ENCODE measurements at places on chromosomes 6 and 20.

GRCh38 chr6:30700340-30700739 lies 9.6 kb upstream of the NRM start:
- no peak for DNase-seq

- no peak for DNase-seq
Observed at GRCh38 chr6:129725341-129725740, 15.4 kb upstream of the ARHGAP18 start.

GRCh38 chr6:125577124-125577662 lies 172.2 kb upstream of the HEY2 start:
- DNase-seq, result no peak

- DNase-seq, result no peak
Observed at GRCh38 chr6:38589367-38589720, 50.4 kb downstream of the BTBD9 start.

DNA sequence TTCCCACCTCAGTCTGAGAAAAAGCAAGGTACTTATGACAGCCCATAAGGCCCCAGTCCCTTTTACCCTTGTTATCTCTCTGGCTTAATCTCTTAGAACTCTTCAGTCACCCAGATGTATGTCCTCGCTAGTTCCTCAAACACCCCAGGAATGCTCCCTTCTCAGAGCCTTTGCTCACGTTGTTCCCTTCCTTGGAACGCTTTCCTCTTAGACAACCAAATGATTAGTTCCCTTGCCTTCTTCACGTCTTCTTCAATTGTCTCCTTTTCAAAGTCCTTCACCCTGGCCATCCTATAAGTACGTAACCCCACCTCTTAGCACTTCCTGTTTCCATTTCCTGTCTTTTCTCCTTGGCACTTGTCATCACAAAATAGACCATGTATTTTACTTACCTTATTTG lies 1.1 kb upstream of the APOBEC2 start:
- DNase-seq, result no peak

DNA sequence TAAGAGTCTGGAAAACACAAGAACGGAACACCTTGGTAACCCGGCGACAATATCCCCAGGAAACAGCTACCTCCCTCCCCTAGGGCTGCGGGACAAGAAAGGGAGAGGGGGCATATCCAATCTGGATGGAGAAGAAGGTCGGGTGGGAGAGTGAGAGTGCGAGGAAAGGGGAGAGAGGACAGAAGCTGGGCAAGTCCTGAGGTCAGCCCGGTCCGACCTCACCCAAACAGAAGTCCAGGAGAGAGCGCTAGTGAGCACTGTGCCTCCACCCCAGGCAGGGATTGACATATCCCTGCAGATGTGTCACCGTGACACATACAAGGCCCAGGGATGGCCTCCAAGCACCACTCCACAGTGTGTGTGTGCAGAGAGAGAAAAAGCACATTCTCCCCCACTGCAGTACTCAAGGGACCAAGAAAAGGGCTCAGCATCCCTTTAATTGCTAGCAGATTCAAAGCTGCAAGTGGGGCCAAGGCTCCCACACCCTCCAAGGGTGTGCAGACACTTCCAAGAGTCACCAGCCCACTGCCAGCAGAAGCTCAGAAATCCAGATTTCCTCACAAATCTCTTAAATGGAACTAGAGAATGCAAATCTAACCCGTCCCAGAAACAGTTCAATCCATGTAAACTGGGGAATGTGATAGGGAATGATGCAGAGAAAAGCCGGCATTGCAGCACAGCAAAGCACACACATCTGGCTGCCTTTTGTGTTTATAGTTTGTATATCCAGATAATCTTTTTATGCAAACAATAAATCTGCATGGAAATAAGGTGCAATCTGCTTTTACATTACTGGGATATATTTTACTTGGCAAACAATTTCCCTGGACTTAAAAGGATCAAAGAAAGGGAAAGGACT lies 3.1 kb downstream of the PXDC1 start:
- peak; percentile 68 for DNase-seq

DNA sequence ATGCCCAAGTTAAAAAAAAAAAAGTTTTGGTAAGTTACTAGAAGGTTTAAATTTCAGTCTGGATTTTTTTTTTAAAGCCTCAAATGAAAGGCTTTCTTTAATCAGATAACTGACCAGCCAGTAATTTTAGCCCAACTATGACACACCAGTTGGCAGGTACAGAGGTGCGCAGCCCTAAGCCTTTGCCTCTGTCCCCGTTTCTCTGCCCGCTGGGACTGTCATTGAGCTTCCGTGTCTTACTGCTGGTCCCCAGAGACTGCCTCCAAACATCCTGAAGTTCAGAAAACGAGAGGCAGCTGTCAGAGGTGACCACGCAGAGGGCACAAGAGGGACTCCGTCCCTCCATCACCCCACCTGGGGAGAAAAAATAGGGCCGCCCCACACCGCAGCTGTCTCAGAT lies 118.2 kb downstream of the RPS12 start:
- no peak for DNase-seq

GRCh38 chr6:70863343-70863742 lies 93.5 kb downstream of the B3GAT2 start:
- no peak for DNase-seq

DNA sequence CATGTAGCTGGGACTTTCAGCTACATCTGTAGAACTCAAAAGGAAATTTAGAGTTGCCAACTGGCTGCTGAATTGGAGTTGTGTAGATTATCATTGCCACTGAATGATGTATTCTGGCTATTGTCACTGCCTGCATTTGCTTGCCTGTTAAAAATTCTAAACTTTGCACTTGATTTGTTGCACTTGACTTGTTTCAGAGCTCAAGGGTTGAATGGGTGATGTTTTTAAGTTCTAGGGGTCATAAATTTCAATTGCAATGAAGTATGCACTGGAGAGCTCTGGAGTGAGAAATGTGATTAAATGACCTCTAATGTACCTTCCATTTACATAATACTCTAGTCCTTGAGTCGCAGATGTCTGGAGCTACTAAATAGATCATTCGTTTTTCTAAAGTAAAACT lies 102.4 kb downstream of the TNFRSF21 start:
- no peak for DNase-seq

DNA sequence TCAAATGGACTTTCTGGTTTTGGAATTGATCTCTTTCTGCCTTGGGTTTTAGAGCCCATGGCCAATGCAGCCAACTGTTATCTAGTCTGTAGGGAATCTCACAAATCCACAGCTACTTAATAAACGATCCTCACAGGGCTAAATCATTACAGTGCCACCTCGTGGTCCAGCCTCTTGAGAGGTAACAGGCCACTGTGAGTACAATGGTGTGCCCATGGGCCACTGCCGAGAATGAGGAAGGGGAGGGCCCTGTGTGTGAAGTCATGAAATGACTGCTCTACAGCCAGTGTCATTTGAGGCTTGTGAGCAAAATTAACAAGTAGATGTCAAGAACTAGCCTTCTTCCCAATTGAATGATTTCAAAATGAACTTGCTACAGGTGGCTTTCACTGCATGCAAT lies 54.3 kb upstream of the GMPR start:
- no peak for DNase-seq

DNA sequence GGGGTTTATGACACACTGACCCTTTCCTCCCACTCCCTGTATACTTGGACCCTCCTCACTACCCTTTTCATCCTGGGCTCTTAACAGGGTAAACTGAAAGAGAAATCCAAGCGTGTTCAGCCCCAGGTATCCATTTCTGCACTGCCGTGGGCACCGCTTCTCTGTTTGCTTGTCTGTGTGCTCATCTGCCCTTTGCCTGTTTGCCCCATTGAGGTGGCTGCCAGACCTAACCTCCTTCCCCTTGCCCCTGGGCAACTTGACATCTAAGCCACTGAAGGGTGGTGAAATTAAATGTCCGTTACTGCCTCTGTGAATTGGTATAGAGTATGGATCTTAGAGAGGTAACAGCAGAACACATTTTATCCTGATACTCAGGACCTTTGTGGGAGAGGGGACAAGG lies 38.7 kb downstream of the ACSS2 start:
- no peak for DNase-seq

GRCh38 chr6:170455335-170455979 lies 97.7 kb downstream of the PSMB1 start:
- no peak for DNase-seq

- DNase-seq, result peak; percentile 77
Observed at GRCh38 chr6:18388942-18389341, 1.8 kb downstream of the RNF144B start.

- DNase-seq, result no peak
Observed at GRCh38 chr6:152268846-152269442, 368.2 kb downstream of the SYNE1 start.

DNA sequence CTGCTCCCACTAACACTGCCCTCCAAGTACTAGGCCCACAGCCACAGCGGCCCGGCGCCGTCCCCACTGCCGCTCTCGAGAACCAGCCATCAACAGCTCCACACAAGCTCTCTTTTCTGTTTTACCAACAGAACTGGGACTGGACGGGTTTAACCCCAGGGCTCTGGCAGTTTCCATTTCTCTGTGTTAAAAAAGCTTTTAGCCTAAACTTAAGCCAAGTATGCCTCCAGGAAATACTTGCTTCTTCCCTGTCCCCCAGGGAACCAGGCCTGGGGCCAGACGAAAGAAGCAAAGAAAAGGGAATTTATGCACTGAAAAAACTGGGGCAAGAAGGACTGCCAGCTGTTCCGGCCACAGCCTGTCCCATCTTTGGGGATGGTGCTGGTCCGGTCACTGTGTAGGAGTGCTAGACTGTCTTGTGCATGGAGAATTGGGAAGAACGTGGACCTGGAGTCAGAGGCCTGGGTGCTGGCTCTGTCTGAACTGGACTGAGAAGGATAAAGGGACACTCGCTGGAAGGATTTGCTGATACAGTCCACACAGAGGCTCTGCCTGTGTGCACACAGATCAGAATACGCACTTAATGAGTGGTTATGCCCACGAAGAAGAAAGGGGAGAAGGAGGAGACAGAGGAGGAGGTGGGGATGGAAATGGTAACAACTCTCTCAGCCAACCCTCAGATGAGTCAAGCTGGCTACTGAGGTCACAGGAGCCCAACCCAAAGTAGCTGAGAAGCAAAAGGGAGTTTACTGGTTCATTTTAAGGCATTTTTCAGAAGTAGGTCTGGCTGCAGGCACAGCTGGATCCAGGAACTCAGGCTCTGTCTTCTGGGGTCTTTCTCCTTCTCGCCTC lies 254.4 kb upstream of the PMEPA1 start:
- peak; percentile 18 for DNase-seq

- no peak for DNase-seq
Observed at GRCh38 chr20:34916774-34917354, 38.7 kb downstream of the GSS start.

All from GM04503 (cell line).